Epithelial cell of proximal tubule (primary cell): ENCODE measurements at places on chromosomes 4 and X. TPM values are rescaled to one million over a fixed set of nuclear protein-coding genes. Genes with fewer than 3 reads are reported as not detected.

UGT2A2 gene
- not detected in 2 replicates for total RNA-seq

FAM236C gene
- total RNA-seq, result not detected in 2 replicates

- DNase-seq, result no peak
Measured at GRCh38 chrX:8921615-8922014, 112.3 kb downstream of the FAM9B start.

- no peak for DNase-seq
Measured at GRCh38 chr4:1451752-1452122, 45.5 kb upstream of the NKX1-1 start.

GRCh38 chr4:84327526-84327925, 171.6 kb downstream of the NKX6-1 start:
- no peak for DNase-seq
